Hematopoietic multipotent progenitor cell treated with erythropoietin and hydrocortisone succinate and interleukin-3 and kit ligand, for 15 days (in vitro differentiated cells): ENCODE measurements at places on chromosomes 11 and 22.

DNA sequence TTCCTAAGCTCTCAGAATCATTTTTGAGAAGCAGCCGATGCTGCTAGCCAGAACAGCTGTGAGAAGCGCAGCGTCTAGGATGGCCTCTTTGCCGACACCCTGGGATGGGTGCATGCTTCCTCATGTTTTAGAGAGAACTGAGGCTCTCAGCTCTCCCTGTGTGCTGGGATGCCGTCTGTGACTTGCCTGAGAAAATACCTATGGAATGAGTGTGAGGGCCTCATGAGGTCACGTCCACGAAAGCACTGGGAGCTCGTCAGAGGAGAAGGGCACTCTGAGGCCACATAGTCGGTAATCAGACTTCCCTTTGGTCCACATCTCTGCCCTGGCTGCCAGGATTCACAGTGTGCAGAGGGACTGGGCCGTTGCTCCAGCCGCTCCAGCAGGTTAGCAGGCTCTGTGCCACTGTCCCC lies 54.7 kb downstream of the MICAL3 start:
- DNase-seq = no peak

DNA sequence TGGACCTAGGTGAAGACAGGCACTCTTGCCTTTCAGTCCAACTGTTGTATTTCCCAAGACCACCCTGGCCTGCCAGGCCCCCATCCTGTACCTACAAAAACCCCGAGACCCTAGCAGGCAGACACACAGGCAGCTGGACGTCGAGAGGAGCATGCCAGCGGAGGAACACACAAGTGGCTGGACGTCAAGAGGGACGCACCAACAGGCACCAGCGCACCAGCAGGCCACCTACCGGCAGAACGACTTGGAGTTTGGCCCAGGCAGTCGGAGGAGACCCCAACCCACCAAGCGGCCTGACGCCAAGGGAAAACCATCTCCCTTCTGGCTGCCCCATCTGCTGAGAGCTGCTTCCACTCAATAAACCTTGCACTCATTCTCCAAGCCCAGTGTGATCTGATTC lies 1883.4 kb upstream of the RAG2 start:
- no peak for DNase-seq

GRCh38 chr22:28771195-28771791 lies 1.2 kb upstream of the CCDC117 start:
- DNase-seq = no peak

- no peak for DNase-seq
Observed at GRCh38 chr11:44926036-44926435, 24.6 kb downstream of the TP53I11 start.

DNA sequence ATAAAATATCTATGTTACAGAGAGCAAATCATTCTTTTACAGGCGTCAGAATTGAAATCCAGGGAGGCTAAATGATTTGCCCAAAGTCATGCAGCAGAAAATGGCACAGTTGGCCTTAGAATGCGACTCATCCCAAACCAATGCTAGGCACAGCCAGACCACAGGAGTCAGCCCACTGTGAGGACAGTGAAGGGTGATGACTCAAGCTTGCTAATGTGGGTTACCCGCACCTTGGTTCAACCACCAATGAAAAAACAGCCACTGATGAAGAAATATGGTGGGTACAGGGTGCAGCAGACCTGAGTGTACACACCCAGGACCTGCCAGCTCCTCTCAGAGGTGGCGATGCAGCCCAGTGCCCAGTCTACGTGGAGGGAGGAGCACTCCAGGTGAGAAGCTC lies 89.7 kb downstream of the ZC3H12C start:
- DNase-seq = no peak

DNA sequence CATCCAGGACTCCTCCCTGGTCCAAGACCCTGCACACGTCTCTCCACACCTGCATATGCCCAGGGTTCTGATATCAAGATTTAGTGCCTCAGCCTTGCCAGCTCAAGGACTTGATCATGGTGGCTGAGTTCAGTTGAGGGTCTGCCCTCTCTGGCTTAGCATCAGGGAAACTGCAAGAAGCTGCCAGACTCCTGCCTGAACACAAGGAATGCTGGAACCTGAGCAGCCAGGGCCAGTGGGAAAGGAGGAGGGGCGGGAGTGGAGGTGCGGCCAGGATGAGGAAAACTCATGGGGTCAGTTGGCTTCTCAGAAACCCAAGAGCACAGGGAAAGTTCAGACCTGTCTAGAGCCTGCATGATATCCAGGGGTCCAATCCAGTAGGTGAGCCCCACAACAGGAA lies 546.1 kb downstream of the BUD13 start:
- no peak for DNase-seq

DNA sequence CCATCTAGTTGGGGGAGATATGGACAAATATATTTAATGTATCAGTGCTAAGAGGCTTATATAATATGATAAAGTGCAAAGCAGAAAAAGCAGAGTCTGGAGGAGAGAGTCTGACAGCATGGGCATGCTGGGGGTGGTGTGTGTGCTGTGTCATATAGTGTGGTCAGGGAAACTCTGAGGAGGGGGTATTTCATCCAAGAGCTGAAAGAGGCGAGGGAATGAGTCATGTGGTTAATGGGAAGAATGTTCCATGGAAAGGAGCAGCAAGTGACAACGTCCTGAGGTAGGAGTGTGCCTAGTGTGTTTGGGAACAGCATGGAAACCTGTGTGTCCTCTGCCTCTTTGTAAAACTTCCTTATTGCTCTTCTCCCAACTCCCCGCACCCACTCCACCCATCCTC lies 38.0 kb downstream of the EIF3F start:
- no peak for DNase-seq

DNA sequence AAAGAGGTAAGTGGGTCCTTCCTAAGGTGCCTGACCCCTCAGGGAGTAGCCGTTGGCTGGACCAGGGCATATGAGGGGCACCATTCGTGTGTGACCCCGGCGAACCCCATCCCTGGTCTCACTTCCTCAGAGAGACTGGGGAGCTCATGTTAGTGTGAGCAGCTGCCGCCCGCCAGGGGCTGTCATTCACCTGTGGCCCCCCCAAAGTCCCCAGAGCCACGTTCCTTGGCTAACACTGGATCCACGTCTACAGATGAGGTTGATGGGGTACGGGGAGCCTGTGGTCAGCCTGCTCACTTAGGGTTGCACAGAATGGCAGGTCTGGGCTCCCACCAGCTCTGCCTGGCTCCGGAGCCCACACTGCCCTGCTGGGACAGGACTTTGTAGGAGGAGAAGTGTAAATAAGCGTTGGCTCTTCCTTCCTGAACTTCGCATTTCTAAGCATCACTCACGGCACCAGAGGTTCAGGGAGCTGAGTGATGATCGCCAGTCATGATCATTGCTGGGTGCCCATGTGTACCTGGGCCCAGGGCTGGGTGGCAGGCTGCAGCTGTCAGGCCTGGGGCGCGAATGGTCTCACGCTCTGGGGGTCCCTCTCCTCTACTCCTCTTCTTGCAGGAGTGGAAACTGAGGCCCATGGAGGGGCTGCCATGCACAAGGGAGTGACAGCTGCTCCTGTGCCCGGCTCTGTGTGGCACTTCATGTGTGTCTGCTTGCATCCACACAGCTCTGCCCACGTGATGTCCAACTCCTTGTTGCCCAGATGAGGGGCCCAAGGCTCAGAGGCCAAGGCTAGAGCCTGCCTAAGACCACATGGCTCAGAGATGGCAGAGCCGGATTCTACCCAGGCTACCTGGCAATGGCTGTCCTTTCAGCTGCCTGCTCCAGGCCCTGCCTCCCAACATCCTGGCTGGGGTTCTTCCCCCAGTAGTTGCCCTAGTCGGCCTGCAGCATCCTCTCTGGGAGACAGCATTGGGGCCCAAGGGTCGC lies 11.1 kb downstream of the TTC38 start:
- no peak for DNase-seq

- DNase-seq = no peak
Observed at GRCh38 chr11:93528757-93529645, 14.2 kb downstream of the SMCO4 start.

DNA sequence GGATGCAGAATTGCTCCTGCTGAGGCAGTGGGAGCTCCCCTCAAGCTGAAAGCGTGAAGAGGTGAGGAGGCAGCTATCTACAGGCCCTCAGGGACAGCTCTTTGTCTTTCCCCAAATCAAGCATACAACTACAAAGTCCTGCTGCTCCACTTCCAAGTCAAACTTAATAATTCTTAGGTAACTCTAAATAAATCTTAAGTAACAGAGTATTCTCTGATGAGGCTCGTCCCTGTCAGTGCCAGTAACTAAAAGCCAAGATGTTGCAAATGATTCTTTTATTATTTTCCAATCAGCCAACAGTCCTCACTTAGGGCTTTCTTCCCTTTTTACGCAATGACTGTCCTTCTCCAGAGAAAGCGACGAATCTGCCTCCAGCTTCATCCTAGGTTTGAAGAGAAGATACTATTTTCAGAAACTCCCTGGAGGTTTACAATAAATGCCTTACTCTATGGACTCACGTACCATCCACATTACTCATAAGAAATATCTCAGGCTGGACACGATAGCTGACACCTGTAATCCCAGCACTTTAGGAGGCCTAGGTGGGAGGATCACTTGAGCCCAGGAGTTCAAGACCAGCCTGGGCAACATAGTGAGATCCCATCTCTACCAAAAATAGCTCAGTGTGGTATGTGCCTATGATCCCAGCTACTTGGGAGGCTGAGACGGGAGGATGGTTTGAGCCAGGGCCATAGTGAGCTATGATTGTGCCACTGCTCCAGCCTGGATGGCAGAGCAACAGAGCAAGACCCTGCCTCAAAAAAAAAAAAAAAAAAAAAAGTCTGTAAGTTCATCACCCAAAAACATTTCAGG lies 3.1 kb upstream of the C22orf39 start:
- DNase-seq = no peak

DNA sequence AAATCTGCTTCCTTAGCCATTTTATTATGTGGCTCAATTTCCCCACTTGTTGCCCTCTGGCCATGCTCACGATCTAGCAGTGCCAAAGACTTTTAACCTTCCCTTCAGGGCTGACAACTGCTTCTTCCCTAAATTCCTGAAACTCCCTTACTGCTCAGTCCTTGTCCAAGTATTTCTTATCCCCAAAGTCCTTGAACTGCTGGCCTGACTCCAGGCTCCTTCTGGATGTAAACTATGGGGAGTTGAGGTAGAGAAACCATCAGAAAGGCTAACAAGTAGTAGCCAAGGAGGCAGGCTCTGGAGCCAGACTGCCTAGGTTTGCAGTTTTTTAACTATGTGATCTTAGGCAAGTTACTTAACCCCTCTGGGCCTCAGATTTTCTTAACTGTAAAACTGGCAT lies 258.7 kb upstream of the CCDC90B start:
- no peak for DNase-seq

GRCh38 chr22:50308597-50308935 lies 1.1 kb upstream of the PLXNB2 start:
- no peak for DNase-seq

- peak; percentile 52 for DNase-seq
Observed at GRCh38 chr11:2302306-2302895, 588 bp downstream of the TSPAN32 start.

GRCh38 chr11:1517117-1518005 lies 30.8 kb upstream of the MOB2 start:
- DNase-seq = no peak

DNA sequence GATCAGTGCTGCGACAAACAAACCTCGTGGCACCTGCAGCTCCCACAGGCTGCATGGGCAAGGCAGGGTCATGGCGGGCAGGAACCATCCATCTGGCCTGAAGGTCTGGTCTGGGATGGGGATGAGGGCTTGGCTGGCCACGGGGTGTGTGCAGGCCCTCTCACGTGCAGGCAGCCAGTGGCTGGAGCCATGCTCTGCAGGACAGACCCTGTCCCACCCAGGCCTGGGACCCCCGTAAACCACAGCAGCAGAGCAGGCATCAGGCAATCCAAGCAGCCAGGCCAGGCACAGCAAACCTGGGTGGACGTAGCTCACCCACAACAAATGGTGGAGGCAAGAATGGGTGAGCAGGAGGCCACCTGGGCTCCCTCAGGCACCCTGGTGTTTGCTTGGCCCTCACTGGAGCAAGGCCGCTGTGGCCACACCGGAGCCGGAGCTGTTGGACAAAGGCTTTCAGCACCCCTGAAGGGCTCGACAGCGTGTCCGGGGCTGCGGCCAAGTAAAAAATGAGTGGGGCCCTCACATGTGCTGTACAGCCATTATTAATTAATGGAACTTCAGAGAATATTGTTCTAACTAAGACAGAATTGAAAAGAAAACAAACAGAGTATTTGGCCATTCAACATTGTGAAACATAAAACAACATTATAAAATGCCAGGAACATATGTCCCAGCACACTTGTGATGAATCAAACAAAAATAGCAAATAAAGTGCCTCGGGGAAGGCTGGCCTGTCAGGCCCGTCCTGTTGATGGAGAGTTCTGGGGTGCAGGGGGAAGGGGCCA lies 24.0 kb upstream of the GNB1L start:
- no peak for DNase-seq

DNA sequence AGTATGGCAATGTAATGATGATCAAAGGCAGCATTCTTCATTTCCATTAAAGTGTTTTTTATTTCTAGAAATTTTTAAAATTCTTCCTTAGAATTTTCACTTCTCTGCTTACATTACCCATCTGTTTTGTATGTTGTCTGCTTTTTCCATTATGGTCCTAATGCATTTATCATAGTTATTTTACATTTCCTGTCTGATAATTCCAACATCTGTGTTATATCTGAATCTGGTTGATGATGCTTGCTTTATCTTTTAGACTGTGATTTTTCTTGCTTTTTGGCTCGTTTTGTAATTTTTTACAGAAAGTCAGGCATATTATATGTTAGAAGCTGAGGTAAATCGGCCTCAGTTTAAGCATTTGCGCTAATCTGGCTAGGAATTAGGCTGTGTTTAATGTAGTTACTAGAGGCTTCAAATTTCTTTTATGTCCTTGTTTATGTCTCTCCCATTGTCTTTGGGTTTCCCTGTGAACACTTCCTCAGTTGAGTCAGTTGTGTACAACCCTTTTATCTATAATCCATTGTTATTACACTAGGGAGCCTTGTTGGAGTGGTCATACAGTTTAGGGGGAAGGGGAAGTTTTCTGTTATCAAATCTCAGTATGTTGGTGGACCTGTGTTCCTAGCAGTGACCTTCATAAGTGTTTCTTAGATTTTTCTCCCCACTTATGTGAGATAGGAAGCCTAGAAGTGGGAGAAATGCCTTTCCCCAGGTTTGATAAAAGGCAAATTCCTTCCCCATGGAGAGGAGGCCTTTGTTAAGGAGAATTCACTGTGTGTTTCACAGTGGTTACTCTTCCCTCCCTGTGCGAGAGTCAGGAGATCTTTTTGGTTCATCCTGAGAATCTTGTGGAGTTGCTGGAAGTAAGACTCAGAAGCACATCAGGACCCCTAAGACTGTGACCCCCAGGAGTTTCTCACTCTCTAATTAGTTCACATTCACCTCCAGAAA lies 437.5 kb downstream of the INSC start:
- DNase-seq = no peak

DNA sequence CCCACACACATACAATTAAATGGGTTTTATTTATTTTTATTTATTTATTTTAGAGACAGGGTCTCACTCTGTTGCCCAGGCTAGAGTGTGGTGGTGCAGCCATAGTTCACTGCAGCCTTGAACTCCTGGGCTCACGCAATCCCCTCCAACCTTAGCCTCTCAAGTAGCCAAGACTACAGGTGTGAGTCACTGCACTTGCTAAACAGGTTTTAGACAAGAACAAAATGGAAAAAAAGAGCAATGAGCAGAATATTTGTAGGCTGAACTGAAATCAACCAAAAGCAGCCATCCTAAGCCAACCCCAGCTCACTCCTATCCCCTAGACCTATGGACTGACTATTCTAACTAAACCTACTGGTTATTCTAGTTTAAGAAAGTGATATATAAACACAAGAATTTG lies 37.8 kb downstream of the MRE11 start:
- DNase-seq = no peak
